Stimulated activated CD4-positive, alpha-beta T cell treated with anti-CD3 and anti-CD28 coated beads, Interleukin-1b, Interleukin-23, amount 100 ng/mL, for 24 hours (primary cell): ENCODE measurements at places on chromosomes 1 and 21.

GRCh38 chr1:205977402-205978014 is 25.7 kb downstream of the RAB7B start:
- peak; percentile 65 for DNase-seq

DNA sequence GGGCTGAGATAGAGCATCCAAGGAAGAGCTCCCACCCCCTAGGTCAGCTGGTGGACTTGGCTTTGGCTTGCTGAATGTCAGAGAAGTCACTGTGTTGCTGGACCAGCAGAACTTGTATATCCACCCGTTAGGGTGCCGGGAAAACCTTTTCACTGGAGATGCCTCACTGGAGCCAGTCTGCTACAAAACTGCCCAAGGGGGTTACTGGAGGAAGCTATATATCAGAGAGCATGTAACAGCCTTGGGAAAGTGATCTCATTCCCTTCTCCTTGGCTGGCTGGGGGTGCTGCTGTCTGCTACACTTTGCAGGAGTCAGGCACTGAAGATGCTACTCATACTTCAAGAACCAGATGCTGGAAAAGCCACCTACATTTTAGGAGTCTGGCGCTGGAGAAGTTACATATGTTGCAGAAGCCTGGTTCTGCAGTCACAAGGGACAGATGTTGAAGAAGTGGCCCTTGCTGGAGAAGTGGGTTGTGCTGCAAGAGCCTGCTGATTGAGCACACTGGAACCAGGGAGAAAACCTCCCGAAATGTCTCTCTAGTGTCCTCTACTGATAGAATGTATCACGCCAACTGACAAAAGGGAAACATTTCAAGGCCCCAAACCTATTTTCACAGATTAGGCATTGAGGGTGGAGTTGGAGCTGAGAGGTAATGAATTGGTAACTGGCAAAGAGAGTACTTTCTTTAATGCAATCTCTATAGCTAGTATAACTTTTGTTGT is 250.6 kb downstream of the SPATA17 start:
- no peak for DNase-seq

- DNase-seq: no peak
Measured at GRCh38 chr1:164087906-164088453, 471.0 kb upstream of the PBX1 start.

- no peak for DNase-seq
Measured at GRCh38 chr1:6807782-6808181, 22.5 kb downstream of the CAMTA1 start.

DNA sequence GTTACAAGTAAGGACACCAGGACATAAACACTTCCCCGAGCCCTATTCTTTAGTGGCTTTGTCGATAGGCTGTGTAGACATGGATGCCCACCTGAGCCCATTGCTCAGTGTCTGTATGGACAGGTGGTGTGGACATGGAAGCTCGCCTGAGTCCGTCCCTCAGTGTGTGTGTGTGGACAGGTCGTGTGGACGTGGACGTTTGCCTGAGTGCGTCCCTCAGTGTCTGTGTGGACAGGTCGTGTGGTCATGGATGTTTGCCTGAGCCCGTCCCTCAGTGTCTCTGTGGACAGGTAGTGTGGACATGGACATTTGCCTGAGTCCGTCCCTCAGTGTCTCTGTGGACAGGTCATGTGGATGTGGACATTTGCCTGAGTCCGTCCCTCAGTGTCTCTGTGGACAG is 38.7 kb upstream of the COL6A2 start:
- DNase-seq: no peak

DNA sequence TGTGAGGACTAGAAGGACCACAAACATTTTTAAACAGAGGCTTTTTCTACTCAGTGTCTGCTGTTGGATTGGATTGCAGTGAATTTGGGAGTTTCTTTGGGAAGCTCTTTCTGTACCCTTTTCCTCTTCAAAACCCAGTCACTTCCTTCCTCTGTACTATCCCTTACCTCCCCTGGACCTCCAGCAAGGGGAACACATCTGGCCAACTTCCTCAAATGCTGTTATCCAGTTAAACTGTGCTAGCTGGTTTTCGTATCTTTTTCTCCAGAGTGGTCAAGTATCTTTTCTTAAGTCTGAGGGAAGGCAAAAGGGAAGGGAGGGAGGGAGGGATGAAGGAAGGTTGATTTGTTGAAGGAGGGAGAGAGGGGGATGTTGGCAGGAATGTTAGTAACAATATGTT is 99.2 kb upstream of the TNR start:
- no peak for DNase-seq

DNA sequence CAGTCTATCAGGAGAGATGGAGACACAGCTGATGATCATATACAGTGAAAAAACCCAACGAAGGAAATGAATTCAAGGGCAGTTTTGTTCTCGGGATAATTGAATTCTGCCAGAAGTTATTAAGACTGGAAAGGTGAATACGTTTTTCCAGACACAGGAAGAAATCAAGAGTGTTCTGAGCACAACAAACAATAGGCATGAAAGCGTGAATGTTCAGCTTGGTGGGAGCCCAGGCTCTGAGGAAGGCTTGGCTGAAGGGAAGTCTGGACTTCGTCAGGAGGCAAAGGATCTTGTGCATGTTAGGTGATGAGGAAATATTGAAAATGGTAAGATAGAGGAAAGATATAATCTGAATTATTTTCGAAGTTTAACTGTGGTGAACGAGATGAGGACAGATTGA is 50.4 kb downstream of the CYYR1 start:
- no peak for DNase-seq

- no peak for DNase-seq
Measured at GRCh38 chr1:227390525-227390924, 72.2 kb upstream of the CDC42BPA start.

GRCh38 chr1:56355918-56356317 is 223.4 kb downstream of the PLPP3 start:
- no peak for DNase-seq

- DNase-seq: peak; percentile 78
Measured at GRCh38 chr21:26170471-26171257, at the start of gene APP. TSS of gene APP (minus strand) at chr21:26170770. CDS start at chr21:26170620, 150 bp downstream.

- no peak for DNase-seq
Measured at GRCh38 chr1:211329764-211330201, 3.1 kb downstream of the TRAF5 start.

- no peak for DNase-seq
Measured at GRCh38 chr1:93597709-93598108, 83.9 kb downstream of the BCAR3 start.

DNA sequence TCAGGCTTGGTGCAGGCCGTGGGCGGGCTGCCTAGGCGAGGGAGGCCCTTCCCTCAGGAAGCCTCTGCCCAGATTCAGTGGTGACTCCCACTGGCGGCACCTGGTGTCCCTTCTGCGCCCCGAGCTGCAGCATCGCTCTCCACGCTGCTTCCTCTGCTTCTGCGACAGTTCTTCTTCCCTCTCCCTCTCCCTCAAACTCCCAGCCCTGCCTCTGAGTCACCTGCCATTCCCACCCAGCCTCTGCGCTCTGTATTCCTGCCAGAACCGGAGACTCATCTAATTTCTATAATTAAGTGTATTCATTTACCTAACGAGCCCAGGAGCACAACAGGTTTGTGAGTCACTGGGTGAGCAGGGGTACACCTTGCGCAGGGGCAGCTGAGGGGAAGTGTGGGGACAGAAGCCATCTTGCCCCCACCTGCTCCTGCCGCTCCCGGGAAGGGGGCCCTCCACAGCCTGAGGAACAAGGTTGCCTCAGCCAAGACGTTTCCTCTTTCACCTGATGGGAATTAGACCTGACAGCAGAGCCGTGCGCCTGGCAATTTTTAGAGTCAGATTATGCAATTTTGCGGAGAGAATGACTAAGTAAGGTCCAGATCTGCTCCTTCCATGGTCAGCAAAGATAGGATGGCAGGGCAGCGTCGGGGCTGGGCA is 19.4 kb downstream of the KCNC4 start:
- DNase-seq: no peak

DNA sequence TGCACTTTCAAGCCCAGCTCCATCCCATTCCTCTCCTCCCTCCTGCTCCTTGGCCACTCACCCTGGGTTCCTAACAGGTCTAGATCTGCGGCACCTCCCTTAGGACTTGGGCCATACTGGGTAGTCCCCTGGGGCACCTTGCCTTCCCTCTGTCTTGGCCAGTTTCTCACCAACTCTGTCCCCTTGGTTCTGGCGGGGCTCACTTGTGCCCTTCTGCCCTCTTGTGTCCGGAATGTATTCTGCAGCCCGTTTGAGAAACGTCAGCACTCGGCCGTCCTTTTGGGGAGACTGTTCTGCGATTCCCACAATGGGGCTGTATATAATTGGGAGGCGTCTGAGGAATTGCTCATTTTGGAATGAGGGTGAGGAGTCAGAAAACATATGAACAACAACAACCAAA is 162.4 kb downstream of the ZSCAN20 start:
- no peak for DNase-seq

DNA sequence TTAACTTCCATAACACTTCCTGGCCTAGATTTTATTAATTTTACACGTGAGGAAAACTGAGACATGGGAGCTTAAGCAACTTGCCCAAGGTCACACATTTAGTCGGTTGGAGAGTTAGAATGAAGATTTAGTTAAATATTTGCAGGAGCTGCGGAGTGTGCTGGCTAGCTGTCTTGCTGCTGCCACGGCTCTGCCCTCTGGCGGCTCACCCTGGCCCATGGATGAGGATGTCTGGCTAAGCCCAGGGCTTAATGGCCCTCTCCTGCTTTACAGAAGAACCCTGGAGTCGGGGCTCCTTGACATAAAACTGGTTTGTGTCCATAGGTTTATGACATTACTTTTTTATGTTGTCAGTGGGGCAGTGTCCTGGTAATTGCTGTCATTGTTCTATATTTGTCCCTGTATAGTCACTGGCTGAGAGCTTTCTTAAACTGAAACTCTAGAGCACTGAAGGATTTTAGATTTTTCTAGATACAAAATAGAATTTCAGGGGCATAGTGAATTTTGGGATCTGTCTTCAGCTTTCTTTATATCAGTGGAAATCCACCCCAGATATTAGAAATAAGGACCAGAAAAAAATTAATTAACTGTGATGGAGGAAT is 88.9 kb upstream of the WLS start:
- DNase-seq: no peak

- no peak for DNase-seq
Measured at GRCh38 chr1:53316766-53317581, 10.9 kb downstream of the LRP8 start.

GRCh38 chr21:33071770-33072306 is 1.9 kb downstream of the OLIG1 start:
- no peak for DNase-seq

DNA sequence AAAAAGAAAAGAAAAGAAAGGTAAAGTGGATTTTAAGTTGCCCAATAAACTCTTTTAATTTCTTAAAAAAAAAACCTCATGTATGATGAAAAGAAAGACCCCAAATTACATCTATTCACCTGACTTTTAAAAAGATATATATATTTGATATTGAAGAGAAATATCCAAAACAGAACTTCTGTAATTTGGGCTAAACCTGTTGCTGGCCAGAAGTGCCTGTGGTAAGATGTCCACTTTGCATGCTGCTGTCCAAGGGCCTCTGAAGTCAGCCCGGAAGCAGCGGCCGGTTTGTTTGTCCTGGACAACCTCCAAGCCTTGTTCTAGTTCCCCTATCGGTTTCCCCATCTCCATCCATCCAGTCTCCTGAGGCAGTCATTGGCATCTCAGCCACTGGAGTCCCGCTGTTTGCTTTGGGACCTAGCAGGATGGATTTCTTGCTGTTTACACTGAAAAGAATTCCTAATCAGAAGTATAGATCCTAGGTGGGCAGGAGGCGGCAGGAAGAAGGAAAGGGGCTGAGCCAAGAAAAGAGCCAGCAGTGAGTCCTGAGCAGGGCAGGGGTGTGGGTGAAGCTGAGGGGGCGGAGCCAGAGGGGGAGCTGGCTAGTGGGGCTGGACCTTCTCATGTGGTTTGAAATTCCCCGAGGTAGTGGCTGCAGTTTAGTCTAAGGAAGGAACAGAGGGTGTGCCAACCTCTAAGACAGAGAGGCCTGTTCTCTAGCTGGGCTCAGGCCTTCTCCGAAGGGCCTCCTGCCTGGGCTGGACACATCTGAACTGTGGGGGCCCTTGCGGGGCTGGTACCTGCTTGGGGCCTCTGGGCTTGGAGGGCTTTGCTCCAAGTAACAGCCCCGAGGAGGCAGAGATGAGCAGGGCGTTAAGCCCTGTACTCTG is 3.3 kb downstream of the NCMAP start:
- no peak for DNase-seq

DNA sequence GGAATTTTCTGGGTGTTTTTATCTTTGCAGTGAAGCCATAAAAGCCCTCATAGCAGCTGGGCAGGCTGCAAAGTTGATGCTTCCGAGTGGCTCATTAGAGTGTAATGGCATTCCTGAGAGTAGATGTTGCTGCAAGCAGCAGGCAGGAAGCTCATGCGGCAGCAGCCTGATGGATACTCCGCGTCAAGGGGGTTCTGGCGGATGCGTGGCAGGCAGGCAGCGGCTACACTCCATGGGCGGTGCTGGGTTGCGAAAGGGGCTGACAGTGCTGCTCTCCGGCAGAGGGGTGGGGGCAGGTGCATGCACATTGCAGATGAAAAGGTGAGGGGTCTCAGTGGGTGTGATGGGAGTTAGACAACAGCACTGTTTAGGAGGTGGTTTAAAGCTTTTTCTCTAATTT is 93.2 kb upstream of the AJAP1 start:
- DNase-seq: no peak

DNA sequence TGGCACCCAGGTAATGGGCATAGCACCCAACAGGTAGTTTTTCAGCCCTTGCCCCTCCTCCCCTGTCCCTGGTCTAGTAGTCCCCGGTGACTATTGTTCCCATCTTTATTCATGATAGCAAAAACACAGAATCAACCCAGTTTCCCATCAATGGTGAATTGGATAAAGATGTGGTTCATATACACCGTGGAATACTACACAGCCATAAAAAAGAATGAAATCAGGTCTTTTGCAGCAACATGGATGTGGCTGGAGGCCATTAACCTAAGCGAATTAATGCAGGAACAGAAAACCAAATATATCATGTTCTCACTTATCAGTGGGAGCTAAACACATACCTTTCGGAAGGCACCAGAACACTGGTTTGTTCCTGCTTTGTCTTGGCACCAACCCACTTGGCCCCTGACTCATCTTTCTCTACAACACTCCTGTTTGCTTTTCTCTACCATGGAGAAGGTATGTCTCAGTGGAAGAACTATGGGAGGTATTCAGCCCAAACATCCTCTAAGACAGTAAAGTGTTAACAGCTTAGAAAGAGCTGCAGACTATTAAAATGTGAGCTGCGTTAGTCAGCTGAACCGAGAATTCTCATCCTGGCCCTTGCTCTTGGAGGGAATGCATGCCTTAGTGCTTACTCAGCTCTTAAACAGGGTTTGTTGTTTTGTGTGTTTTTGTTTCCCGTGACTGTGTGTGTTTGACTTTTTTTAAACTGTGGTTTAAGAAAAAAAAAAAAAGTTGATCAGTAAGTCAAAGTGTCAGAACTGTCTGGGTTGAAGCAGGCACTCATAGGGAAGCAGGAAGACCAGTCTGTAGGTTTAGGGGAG is 203.0 kb downstream of the TOMM20 start:
- DNase-seq: no peak

DNA sequence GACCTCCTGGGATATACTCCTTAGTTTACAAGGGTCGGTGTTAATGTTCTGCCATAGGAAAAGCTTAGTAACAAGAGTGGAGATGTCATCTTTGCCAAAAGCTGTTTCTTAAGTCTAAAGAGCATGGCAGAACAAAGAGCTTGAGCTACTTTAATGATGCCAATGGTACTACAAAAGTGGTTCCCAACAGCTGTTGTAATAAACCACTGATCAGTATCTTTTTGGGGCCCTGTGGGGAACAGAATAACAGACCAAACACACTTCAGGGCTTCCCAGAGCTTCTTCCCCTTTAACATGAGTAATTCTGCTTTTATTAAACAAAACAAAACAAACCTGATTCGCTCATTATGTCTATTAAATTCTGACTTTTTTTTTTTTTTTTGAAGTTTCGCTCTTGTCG is 116.3 kb downstream of the NCAM2 start:
- no peak for DNase-seq
